ENCODE measurements at places on chromosomes 12 and 14.
A peak's percentile ranks its signal among the peaks of the same experiment; 100 is the strongest.

GRCh38 chr12:78977304-78977867 is 112.8 kb downstream of the SYT1 start:
- DNase-seq = no peak

DNA sequence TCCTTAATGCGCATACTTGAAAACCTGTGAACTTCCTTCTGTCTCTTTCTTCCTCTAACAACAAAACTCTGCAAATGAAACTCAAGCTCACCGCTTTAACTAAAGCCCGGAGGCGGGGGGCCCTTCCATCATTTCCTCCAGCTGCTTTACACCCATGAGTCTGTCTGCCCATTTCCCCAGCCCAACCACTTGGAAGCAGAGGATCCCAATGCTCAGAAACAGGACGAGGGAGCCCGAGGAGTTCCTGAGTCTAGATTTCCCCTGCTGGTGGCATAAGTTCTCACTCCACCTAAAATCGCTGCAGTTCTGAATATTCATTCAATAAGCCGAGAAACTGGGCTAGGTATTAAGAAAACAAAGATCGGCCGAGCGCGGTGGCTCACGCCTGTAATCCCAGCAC is 30.8 kb downstream of the GPR19 start:
- no peak for DNase-seq

- DNase-seq = no peak
Observed at GRCh38 chr12:26523708-26524150, 309.3 kb downstream of the ITPR2 start.

- no peak for DNase-seq
Observed at GRCh38 chr14:87158283-87158682, 834.7 kb downstream of the GALC start.

GRCh38 chr14:94161981-94162380 is 12.1 kb upstream of the PPP4R4 start:
- no peak for DNase-seq

DNA sequence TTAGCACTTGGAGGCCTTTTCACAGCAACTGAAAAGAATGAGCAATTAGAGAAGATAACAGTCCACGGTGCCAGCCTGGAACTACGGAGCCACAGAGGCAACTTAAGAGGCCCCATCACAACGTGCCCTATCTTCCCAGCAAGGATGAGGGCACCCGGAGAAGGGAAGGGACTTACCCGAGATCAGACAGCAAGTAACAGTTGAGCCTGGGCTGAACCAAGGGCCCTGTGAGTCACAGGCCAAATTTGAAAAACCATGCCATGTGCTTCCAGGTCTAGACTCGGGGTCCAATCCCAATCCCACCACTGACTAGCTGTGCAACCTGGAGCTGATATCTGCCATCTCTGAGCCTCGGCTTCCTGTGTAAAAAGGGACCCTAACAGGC is 42.2 kb downstream of the PITPNM2 start:
- no peak for DNase-seq

DNA sequence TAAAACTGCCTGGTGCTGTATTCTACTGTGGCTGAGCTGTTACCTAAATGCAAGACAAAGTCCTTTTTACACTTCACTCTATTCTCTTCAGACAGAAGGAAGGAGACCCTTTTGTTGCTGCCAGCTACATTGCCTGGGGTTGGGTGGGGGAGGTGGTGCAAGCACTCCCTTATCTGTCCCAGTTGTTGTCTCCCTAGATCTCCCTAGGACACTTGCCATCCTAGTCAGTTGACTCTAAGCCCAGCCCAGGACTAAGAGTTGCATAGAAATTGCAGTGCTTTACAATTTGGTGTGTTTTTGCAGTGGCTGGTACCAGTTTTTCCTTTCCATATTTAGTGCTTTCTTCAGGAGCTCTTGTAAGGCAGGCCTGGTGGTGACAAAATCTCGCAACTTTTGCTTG is 35.1 kb downstream of the SCYL2 start:
- DNase-seq = no peak

DNA sequence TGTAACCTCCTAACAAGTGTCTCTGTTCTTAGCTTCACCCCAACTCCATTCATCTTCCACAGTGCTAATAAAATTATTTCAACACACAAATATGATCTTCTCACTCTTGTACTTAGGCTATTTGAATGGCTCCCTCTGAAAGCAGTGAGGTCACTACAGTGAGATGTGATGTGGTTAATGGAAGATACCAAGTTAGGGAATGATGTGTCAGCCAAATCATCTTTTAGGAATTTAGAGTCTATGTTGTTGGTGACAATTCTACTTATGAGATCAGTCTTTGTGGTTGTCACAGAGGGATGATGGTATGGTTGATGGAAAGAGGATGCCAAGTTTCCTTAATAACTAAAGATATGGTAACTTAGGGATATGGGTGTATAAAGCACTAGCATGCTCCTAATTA is 57.6 kb downstream of the POLR3B start:
- no peak for DNase-seq

GRCh38 chr12:103877934-103878510 is 37.0 kb upstream of the NT5DC3 start:
- peak; percentile 62 for DNase-seq

DNA sequence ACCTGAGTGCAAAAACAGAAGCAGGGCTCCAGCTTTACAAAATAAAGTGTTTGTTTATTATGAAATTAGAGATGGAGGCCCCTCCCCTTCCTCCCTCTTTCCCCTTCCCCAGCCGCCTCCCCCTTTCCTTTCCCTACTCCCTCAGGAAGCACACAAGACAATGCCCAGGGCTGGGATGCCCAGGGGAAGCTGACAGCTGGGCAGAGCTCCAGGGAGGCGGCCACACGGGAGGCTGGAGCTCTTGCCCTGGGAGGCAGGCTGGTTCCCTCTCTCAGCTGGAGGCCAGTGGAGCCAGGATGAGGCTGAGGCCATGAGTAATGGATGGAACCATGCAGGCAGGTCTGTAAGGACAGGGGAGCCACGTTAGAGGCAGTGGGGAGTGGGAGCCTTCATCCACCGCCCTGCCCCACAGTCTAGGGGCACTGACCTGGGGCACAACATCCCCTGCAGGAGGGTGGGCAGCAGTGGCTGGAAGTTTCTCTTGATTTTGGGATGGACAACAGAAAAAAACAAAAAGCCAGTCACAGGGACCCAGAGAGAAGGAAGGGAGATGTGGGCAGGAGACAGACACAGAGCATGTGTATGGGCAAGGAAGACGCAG is 5.1 kb downstream of the PSMB11 start:
- DNase-seq = no peak

DNA sequence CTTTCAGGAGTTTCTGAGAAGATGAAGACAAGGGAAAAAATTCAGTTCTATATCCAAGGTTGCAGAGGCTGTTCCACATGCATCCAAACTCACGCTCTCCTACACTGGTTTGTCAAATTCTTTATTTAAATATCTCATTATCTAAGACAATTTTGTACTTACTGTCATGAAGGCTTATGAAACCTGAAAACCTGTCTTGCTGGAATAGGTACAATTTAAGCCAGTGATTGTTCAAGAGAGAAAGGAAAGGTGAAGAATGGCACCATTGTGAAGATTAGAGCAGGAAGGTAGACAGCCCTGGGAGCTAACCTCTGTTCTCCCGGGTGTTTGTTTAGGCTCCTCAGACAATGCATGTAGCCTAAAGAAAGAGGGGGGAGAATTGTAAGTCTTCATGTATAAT is 315.1 kb upstream of the PRKD1 start:
- no peak for DNase-seq

GRCh38 chr12:125254236-125254635 is 189.0 kb downstream of the AACS start:
- no peak for DNase-seq

- DNase-seq = no peak
Observed at GRCh38 chr12:132172619-132173018, 28.4 kb downstream of the NOC4L start.

DNA sequence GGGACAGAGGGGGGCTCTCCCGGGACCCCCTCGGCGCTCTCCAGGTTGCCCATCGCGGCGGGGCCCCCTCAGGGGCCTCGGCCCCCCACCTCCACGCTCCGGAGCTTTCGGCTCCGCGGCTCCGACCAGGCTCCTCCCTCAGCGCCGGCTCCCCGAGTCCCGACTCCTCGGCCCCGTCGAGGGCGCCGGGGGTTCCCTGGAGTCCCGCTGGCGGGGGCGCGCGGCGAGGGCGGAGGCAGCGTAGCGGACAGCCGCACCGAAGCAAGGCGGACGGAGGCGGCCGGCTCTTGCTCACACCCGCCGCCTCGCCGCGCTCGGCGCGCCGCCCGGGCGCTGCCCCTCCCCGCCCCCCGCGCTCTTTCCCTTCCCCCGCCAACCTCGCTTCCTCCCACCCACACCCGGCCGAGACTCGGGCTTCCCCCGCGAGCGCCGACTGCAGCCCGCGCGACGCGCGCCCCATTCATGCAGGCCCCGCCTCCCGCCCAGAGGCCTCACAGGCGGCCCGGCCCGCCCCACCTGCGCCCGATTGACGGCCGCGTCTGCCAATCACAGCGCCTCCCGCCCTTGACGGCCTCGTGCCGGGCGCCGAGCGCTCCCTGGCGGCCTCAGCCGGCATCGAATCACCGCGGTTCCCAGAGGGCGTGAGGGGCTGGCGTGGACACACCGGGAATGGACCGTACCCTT is at the start of gene FMNL3:
Gene FMNL3, minus strand, starts transcription at position 278 of the 684 bp plus-strand sequence. Its CDS starts 225 bp downstream, at position 53.
- DNase-seq = peak; percentile 100

DNA sequence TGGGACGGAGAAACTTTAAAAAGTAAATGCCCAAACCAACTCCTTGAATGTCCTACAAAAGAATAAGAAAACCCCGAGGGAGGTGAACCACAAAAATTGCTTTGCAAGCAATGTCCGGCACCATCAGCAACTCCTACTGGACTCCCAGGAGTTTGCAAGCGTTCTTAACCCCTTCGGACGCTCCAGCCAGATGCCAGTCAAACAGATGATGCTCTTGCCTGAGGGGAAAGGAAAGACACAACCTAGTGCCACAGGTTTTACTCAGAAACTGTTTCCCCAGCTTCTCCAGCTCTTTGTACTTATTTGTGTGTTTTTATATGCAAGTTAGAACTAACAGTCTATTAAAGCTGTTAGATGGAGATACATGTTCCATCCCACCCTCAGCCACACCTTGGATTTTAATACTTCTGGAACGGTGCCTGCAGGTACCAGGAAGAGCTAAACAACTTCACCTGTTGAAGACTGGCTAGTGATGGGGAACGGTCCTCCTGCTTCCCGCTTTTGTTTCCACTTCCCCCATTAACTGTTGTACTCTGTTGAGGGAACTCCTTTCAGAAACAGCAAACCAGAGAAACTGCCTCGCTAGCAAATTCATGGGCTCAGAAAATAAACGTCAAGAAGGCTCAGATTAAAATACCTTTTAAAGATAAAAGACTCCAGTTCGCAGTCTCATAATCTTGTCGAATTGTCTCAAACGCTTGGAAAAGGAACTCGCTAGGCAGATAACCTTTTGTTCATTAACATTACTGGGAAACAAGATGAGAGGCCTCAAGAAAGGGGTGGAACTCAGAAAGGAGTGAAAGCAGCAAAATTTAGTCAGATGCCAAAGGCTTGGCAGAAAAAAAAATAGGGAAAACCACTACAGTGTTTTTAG is 1.1 kb upstream of the FERMT2 start:
- DNase-seq = peak; percentile 4

DNA sequence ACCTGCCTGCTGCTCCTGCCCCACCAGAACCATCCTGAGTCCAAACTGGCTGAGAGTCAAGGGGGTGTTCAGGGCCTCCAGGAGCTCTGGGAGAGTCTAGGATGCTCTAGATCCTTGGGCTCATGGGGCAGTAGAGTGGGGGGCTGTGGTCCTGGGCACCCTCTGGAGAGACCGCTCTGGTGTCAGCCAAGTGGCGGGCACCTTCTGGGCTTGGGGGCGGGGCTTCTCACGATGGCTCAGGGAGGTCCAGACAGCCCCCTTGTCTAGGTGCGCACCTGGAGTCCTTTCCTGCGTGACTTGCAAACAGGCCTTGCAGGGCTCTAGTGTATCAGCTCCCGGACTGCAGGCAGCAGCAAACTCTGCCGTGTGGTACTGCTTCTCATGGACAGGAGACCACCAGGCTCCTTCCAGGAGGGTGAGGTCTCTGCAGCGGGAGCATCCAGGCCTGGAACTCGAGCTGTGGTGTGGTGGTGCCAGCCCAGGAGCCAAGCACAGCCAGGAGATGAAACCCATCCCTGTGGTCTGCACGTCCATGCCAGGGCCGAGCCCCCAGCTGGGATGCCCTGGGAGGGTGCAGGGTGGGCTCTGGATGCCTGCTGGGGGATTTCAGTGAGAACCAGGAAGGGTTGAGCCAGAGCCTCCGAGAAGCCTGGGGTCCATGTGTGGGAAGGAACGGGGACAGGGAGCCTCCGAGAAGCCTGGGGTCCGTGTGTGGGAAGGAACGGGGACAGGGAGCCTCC is 15.0 kb downstream of the PACS2 start:
- DNase-seq = no peak

DNA sequence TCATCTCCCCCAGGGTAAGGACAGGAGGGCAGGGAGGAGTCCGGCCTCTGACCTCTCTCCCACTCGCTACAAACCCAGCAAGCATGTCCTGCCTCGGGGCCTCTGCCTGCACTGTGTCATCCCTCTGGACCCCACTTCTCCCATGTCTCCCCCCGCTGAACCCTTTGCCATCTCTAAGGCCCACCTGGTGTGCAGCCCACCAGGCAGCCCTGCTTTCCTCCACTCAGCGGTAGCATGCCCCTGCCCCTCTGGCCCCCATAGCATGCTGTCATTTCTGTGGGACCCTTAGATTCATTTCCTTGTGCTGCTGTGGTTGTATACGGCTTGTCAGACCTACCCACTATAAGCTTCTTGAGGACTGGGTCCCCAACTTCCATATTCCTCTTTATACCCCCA is 17.7 kb downstream of the PAPLN start:
- no peak for DNase-seq

GRCh38 chr12:31005256-31005943 is 68.3 kb upstream of the DDX11 start:
- no peak for DNase-seq

DNA sequence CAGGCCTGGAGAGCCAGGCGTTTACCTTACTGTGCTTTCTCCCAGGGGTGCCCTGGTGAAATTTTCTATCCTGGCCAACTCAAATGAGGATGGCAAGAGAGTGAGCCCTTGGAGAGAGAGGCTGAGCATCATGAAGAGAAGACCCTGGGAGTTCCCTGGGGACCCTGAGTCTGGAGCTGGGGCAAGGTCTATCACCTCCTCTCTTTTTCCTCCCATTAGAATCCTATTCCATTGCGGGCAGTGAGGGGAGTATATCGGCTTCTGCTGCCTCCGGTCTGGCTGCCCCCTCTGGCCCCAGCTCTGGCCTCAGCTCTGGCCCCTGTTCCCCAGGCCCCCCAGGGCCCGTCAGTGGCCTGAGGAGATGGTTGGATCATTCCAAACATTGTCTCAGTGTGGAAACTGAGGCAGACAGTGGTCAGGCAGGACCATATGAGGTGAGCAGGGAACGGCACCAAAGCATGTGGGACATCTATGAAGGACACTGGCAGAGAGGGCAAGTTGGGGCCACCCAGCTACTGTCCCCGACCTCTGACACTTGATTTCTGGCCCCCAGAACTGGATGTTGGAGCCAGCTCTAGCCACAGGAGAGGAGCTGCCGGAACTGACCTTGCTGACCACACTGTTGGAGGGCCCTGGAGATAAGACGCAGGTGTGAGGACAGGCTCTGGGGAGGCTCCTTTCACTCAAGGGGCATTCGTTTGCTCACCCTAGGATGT is 1.6 kb downstream of the ARHGEF25 start:
- DNase-seq = no peak
